Activated gamma-delta T cell (primary cell): ENCODE measurements at places on chromosomes 1 and 21.
A peak's percentile ranks its signal among the peaks of the same experiment; 100 is the strongest.

DNA sequence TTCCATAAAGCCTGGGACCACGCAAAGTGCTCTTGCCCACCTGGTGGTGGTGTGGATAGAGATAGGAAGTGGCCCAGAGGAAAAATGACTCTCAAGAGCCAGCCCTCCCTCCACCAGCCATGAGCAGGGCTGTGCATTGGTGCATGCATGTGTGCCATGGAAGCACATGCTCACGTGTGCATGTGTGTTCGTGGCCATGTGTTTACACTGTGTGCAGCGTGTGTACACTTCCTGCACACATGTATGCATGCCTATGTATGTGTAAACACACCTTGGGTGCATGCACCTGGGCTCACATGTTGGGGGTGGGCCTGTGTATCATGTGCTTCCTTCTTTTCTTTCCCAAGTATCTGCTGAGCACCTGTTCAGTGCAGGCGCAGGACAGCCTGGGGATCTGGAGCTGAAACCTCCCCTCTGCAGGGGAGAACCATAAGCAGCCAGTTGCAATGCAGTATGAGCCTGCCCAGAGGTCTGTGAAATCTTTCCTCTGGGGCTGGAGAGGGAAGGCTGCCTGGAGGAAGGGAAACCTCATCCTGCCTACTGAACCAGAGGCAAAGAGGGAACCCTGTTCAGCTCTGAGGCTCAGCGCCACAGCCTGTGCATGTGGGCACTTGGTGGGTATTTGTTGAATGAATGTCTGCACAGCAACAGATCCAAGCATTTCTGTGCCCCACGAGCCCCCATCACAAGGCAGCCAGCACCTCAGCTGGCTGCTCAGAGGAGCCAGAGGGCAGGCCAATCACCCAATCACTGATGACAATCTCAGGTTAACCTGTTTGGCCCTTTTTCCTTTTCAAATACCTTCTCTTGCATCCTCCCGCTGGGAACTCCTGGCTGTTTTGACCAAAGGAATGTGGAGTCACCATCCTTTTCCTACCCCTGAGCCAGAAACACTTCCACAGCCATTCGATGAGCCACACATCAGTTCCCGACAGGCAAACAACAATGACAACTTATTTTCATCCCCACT, 327.0 kb downstream of the NPHP4 start:
- DNase-seq = no peak

DNA sequence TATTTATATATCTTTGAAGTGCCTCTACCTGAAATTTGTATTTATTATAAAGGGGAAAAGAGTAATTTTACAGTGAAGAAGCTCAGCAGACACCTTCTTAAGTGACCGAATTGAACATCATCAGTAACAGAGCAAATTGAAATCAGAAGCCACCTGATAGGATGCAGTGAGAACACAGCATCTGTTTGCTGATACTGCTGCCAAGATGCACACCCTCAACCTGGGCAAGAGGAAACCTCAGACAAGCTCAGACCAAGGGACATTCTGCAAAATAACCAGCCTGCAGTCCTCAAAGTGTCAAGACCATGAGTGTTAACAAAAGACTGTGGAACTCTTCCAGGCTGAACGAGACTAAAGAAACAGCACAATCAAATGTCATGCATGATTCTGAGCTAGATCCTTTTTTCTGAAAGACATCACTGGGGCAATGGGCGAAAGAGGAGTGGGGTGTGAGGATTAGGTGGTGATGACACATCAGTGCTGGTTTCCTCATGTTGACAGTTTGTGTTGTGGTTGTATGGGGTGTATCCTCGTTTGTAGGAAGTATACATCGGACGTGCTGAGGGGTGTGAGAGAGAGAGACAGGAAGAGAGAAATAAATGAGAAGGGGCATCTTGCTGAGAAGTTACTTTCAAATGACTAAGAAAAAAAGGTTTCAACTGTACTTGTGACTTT, 103.7 kb downstream of the ABCA4 start:
- no peak for DNase-seq

GRCh38 chr1:82614090-82614489, 813.4 kb downstream of the ADGRL2 start:
- DNase-seq = no peak

GRCh38 chr1:85262985-85263384, 3.5 kb upstream of the C1orf52 start:
- DNase-seq = no peak

- DNase-seq = no peak
Observed at GRCh38 chr1:246794828-246795671, 70.8 kb downstream of the SCCPDH start.

GRCh38 chr1:77900687-77901293, 12.4 kb downstream of the NEXN start:
- DNase-seq = no peak

- DNase-seq = no peak
Observed at GRCh38 chr1:57470036-57470435, 46.2 kb upstream of the DAB1 start.

- DNase-seq = no peak
Observed at GRCh38 chr1:37807220-37807554, 403 bp upstream of the C1orf122 start.

DNA sequence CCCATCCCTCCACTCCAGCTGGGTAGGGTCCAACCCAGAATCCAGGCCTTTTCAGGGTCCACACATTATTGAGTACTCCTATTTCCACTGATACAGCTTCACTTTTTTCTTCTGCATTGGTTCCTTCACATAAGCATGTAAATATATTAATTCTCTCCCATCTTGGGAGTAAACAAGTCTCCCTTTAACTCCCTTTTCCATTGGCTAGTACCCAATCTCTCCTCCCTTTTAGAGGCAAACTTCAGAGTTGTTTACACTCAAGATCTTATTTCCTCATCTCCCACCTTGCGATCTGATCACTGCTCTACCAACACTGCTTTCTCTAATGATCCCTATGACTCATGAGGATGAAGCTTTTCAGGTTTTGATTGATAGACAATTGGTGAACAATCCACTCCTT, 20.3 kb downstream of the DMAP1 start:
- no peak for DNase-seq

DNA sequence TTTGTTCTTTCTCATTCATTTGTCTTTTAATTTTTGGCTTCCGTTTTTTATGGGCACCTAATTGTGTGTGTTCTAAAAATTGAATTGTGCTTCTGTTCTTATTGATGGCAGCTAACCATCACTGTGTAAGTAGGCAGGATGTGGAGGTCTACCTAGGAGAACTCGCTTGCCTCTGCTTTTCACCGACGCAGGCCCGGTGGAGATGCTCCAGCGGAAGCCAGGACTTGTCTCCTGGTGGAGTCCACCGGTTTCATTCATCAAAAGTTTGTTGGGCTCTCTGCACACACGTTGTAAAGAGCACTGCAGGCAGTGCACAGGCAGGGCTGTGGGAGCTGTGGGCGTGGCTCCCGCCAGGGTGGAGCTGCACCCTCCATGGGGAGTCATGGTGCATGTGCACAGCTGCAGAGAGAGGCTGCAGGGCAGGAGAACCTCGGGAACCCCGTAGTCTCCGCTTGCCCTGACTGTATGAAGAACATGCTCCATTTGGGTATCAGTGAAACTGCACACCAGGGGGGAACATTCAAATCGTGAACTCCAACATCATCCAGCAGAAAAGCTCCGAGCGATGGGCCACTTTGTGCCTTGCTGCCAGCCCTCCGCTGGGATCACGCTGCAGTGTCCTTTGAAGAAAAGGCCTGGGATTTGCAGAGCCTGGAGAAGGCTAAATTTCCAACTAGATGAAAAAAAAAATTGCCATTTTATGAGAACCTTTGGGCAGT, 6.0 kb upstream of the C1orf174 start:
- DNase-seq = no peak

DNA sequence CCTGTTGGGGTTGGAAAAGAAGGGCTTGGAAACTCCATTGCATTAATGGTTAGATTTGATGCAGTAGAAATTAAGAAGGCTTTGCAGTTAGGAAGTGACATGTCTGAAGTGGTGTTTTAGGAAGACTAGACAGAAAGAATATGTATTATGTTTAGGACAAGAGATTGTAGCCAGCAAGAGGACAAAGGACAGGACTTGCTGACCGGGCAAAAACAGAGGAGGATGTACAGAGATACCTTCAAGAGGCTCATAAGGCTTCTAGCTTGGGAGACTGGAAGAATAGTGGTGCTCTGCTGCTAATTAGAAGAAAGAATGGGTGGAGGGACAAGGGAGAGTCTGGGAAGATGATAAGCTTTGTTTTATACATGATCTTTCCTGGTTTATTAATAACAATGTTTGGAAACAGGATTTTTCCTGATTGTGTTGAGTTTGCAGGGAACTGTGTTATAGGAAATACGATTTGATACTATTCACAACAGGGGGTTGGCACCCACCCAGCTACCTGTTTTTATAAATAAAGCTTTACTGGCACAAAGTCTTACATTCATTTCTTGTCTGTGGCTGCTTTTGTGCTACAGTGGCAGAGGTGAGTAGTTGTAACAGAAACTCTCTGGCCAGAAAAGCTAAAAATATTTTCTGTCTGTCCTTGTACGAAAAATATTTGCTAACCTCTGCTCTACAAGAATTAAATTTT, 37.1 kb upstream of the TMCO2 start:
- DNase-seq = no peak

- DNase-seq = no peak
Observed at GRCh38 chr1:22105611-22106207, 37.2 kb downstream of the WNT4 start.

DNA sequence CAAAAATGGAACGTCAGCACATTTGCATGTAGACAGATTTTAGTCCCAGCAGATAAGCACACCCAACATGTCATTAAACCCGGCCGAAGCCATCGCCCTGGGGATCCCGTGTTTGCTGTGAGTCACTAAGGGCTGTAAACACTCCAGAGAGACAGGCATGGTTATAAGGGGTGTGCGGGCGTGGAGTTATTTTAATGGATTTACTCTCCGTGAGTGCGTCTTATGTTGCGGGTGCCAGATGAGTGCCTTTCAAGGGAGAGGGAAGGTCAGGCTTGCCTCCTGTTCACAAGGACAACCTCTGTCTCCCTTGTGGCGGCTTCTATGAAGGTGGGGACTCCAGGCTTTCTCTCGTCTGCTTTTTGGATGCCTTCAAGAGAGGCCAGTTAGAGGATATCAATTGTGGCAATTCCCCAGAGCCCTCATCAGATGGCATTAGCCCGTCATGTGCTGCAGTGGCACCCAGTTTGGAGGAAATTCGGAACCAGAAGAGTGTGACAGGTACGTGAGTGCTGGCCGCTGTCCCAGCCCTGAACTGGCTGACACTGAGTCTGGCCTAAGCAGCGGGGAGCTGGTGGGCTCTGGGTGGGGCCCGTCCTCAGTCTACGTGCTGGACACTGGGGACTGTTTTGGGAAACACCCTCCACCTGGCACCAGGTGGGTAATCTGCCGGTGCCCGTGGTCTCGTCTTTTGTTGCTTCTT, 223.8 kb upstream of the TMEM51 start:
- no peak for DNase-seq

GRCh38 chr1:209583408-209583807, at the start of gene CAMK1G:
TSS of gene CAMK1G (plus strand) at chr1:209583714. CDS start at chr1:209594984, 11,270 bp downstream.
- no peak for DNase-seq

GRCh38 chr1:223748773-223749733, 36.7 kb downstream of the CAPN2 start:
- peak; percentile 34 for DNase-seq

GRCh38 chr1:234408757-234409156, 35.5 kb downstream of the COA6 start:
- DNase-seq = no peak

DNA sequence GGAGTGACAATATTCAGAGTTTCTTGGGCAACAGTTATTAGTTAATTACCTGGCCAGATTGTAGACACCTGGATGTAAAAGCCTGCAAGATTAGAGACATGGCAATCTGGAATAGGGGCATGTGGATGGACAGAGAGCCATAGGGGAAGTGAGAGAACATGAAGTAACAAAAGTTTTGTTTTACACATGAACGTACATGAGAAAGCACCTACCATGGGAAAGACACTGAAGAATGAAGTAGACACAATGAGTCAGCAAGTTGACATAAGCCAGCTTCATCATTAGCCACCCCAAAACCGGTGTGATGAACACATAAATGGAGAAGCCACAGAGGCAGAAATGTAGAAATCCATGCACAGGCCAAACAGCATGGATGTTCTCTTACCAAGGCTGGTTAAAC, 462.1 kb upstream of the C1orf87 start:
- DNase-seq = no peak

DNA sequence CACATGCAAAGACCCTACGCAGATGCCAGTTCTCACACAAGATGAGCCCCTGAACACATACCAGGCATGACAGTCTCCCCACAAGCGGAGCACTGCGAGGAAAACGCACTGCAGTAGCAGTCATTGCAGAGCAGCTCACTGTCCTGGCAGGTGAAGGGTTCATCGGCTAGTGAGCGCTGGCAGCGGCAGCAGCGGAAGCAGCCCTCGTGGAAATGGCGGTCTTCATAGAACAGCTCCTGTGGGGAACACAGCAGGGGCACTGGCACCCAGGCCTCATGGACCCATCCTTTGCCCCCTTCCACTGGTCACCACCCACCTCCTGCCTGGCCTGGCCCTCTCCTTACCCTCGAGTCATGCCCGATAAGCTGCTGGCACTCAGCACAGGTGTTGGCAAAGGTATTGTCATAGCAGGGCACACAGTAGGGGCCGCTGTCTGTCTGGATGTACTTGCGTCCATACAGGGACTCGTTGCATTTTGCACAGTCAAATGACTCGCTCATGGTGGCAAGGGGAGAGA, 6.3 kb downstream of the FHL3 start:
- DNase-seq = no peak

DNA sequence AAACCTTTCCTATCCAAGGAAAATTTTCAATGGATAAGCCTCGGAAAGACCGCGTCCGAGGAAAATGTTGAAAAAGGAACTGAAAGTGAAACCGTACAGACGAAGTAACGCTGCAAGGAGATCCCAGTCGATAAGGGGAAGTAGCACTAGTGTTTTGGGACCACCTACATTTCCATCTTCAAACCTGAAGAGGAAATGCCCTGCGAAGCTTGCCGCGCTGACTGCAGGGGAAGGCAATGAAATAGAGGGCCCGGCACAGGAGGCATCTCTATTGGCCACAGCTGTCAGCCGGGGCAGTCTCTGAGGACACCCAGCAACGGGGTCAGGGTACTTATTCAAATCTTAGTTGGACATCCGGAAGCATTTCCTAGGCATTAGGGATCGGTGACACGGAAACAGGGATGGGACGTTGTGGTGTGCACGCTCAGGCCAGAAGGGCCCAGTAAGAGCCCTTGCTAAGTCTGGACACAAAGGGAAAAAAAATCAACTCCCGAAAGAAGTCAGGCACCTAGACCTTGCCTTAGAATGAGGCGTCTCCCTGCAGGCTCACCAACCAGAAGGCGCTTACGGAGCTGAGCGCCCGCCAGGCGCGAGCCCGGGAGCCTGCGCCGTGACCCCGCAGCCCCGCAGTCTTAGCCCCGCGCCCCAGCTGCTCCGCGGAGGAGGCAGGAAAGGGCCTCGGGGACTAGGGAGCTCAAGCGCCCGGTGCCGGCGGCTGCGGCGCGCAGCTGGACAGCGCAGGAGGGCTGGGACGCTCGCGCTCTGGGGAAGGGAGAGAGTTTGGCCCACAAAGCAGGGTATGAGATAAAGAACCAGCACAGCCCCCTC, 655 bp downstream of the USF1 start:
- peak; percentile 36 for DNase-seq

DNA sequence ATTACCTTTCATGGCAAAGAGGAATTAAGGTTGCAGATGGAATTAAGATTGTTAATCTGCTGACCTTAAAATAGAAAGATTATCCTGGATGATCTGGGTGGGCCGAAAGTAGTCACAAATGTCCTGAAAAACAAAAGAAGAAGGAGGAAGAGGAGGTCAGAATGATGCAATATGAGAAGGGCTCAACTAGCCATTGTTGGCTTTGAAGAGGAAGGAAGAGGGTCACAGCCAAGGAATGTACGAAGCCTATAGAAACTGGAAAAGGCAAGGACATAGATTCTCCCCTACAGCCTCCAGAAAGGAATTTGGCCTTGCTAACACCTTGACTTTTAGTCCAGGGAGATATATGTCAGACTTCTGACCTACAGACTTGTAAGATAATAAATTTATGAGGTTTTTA, 39.4 kb upstream of the FMOD start:
- DNase-seq = no peak
